ENCODE measurements at places on chromosomes 3 and 15. TPM values are rescaled to one million over a fixed set of nuclear protein-coding genes. Genes with fewer than 3 reads are reported as not detected.

The CRYGS gene
- 0.32 TPM for total RNA-seq

GRCh38 chr3:45011756-45012508 lies 14.2 kb upstream of the CLEC3B start:
- DNase-seq, result no peak

DNA sequence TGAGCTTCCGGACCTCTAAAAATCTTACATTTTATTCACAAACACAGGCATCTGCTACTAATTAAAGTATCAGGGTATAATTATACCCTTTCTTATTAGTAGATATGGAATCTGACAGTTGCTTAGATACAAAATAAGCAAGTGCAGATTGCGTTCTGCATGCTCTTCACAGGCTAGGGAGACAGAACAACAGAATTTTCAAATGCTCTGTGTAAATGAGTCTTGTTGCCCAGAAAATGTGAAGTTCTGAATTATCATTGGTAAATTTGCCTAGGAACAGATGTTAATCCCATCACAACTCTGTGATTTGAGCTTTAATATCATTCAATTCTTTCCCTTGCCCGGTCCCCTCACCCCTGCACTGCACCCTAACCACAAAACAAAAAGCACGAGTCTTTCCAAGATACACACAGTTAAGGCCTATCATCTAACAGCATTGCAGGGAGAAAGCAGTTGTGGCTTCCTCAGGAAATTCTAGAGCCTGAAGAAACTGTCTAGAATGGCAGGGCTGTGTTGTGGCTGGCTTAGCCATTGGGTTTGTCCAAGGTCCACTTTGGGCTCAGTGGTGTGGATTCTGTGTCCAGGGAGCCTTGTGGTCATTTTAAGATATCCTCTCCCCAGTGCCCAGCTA lies 119.8 kb downstream of the PDCD6IP start:
- DNase-seq, result no peak

DNA sequence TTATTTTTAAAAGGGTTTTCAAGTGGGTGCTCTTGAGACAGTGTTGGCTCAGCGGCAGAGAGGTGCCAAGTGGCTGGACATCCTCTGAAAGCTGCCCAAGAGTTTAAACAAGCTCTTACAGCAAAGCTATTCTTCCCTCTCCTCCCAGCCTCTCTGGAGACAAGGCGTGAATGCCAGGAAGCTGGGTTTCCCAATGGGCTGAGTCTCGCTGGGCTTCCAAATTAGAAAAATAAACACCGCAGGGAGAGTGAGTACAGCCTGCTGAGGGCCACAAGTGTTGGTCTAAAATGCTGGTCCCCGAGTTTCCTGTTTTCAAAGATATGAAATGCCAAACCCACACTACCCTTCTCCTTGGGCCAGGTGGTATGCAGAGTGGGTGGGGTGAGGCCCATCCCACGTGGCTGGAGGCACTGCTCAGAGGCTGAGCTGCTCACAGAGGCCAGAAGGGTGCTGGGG lies 36.4 kb downstream of the ZDHHC3 start:
- DNase-seq, result no peak

GRCh38 chr3:53218131-53218530 lies 37.7 kb downstream of the TKT start:
- no peak for DNase-seq

The CPN2 gene
- not detected for total RNA-seq

DNA sequence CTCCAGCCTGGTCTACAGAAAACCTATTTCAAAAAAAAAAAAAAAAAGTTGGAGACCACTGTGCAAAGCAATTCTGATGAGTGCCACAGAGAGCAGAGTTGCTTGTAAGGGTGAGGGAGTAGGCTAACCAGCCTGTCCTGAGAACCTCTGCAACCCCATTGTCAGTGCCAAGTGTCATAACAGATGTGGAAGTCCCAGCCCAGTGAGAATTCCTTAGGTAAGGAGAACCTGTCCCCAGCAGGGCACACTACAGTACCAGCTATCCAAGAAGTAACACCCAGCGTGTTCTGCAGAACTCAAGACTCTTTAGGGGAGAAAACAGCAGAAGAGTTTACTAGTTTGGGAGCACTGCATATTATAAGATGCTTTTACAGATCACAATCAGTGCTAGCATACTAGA lies 156.3 kb downstream of the LIPC start:
- DNase-seq, result no peak

- no peak for DNase-seq
Observed at GRCh38 chr3:153973722-153974265, 147.4 kb upstream of the ARHGEF26 start.

DNA sequence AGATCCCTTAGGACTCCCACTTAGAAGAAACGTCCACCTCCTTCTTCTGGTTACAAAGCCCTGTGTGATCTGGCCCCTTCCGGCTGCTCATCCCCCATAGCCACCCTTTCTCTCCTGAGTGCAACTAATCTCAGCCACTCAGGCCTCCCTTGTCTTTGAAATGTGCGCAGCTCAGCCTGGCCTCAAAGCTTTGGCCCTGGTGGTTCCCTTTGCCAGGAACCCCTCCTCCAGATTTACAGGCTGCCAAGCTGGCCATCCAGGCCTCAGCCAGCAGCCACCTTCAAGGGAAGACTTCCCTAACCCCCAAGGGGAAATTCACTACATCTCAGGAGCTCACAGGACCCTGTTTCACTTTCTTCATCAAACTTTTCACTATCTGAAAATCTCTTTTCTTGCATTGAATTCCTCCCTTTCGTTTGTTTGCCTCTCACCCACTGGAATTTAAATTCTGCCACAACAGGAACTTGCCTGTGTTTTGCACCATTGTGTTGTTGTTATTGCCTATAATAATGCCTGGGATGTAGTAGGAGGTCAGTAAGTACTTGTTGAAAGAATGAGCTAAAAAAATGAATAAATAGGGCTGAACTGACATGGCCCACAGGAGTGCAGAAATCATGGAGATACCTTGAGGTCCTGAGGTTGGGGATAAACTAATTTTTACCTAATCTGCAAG lies 109.5 kb upstream of the PFN2 start:
- DNase-seq, result peak; percentile 29

- DNase-seq, result no peak
Observed at GRCh38 chr3:166917437-166917836, 462.7 kb downstream of the ZBBX start.

- DNase-seq, result no peak
Observed at GRCh38 chr15:52783191-52783829, 6.8 kb downstream of the ONECUT1 start.

GRCh38 chr3:163957072-163957471 lies 1121.2 kb downstream of the SI start:
- no peak for DNase-seq

GRCh38 chr3:125431912-125432790 lies 57.0 kb upstream of the ZNF148 start:
- peak; percentile 57 for DNase-seq
